Pulmonary artery endothelial cell (primary cell): ENCODE measurements at places on chromosomes 16 and 17.

DNA sequence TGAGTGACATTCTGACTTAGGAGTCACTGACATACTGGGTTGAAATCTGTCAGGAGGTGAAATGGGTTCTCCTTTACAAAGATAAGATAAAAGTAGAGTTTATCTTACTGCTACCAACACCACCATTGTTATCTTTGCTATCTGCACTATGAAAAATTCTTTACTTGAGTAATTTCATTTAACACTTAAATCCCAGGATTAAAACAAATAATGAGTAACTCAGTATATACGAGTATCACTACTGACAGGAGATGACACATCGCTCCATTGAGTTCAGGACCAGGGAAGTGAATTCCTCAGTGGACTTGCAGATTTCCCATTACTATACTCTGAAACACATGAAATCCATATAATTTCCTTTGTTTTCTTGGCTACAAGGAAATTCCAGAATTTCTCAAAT is 242.1 kb upstream of the NLRP1 start:
- peak; percentile 67 for DNase-seq

DNA sequence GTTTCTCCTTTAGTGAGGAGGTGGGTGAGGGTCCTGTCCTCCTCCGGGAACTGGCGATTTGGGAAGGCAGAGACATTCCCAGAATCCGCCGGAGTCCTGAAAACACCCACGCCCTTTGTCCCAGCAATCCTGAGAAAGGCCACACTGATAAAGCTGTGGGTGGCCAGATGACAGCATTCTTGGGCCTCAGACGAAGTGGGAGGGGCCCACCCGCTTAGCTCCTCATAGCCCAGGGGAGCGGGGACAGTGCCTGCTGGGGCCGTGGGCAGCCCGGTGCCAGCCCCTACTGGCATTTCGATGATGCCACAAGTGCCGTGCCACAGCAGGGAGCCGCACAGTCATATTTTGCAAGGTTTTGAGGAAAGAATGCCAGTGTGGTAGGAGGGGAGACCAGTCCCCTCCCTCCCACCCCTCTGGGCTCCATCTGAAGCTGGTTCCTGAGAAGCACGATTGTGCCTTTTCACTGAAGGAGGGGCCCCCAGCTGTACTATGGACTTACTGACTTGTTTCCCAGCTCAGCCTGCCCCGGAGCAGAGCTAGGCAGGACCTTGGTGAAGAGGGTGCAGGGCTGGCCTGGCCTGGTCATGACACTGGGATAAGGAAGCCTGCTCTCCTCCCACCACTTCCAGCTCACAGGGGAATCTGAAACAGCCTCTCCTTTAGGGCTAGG is 20.9 kb upstream of the MPRIP start:
- no peak for DNase-seq

DNA sequence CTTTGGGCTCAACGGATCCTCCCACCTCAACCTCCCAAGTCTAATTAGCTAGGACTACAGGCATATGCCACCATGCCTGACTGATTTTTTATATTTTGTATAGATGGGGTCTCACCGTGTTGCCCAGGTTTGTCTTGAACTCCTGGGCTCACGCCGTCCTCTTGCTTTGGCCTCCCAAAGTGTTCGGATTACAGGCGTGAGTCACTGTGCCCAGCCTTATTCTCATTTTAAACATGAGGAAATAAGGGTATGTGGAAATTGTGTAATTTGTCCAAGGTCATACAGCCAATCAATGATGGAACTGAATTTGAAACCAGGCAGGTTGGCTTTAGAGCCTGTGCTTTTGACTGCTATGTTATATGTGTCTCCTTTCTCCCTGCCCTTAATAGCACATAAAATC is 27.4 kb upstream of the AQP8 start:
- DNase-seq = no peak

DNA sequence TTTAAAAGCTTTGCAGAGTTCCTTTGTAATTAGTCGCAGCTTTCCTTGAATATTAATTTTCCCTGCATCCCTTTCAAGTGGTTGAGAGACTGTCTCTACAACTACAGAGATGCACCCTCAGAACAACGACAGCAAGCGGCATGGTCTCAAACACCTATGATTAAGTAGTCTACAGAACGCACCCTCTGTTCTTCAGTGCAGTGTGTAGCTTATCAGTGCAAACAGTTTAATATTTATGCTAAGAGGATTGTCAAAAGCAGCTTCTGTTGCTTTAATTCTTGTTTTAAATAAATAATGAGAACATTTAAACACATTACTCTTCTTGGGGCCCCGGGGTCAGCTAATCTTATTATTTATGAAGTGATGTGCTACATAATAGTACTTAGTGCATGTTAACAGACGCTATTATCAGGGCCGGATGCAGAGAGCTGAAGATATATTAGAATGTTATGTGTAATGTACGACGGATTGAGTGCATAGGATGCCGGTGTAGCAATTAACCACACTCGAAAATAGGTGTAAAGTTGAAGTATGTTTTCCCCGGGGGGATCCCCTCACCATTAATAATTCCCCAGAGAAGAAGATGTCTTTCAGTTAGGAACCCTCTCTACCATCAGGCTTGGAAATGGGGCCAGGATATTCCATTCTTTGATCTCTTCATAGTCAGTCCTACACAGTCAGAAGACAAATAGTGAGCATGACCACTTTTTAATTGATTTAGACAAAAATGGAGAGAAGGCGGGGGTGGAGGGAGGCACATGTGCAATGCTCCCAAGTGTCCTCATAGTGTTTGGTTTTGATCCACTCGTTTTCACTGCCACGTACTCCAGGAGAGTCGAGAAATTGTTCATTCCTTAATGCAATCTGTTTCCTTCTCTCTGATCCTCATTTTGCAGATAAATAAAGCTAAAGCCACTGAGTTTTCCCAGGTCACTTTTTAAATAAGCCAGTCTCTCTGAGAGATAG is 176.3 kb downstream of the IRX3 start:
- no peak for DNase-seq

DNA sequence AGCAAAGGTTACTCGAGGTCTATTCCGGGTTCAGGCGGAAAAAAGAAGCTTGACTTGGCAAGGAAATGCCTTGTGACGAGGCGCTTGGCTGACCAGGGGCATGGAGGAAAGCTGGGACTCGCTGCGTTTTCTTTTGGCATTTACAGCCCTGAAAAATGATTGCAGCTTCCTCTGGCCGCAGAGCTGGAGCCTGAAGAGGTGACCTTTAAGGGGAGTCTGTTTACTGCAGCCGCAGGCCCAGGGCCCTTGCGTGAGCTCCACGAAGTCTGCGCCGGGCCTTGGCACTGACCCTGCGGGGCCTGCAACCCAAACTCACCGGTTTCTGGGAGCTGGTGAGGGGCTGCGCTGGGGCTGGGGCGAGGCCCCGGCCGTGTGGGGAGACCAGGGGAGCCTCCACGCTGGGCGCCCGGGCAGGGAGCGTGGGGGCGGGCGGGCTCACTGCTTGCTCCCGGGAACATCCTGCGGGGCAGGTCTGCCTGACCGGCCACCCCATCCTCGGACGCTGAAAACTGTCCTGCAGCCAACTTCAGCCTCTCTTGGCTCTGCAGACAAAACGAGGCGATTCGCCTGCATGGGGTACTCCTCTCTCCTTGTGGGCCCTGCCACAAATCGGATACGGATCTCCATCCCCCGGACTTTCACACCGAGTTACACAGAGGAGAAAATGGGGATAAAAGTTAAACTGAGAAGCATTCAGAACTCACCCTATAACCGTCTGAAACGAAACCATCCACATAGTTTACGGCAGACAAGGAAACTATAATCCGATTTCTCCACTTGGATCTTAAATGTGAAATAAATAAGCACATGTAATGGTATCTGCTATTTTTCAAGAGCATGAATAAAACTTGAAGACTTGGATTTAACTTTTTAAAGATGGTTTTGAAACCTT is 206.3 kb upstream of the FOXF1 start:
- DNase-seq = no peak

GRCh38 chr16:65601781-65602180 is 479.9 kb upstream of the CDH11 start:
- DNase-seq = no peak

DNA sequence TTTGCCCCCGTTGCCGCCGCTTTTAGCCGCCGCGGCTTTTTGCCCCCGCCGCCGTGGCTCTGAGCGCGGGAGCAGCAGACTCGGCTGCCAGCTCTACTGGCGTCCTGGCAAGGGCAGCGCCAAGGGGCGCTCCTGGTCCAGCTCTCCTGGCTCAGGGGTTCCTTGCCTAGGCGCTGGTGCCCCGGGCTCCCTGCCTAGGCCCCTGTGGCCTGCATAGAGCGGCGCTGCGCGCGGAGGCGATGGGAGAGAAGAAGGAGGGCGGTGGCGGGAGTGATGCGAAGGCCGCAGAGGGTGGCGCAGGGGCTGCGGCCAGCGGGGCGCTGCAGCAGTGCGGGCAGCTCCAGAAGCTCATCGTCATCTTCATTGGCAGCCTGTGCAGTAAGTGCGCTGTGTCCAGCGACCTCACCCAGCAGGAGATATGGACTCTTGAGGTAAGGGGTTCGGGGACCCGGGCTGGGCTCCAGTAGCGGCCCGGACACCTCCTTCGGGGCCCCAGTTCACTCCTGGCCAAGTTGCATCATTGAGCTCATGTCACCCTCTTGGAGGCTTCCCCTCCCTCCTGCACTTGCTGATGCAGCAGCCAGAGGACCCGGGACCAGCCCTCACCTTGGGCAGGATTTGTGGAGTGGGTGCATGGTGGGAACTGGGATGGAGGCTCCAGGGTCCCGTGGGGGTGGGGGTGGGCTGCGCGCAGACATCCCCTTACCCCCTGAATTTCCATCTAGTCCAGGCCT is 1344.4 kb downstream of the TP53TG3F start:
- no peak for DNase-seq

- no peak for DNase-seq
Observed at GRCh38 chr16:81830845-81831540, 51.9 kb downstream of the PLCG2 start.

GRCh38 chr16:27408012-27408601 is 6.1 kb downstream of the IL21R start:
- DNase-seq = no peak

DNA sequence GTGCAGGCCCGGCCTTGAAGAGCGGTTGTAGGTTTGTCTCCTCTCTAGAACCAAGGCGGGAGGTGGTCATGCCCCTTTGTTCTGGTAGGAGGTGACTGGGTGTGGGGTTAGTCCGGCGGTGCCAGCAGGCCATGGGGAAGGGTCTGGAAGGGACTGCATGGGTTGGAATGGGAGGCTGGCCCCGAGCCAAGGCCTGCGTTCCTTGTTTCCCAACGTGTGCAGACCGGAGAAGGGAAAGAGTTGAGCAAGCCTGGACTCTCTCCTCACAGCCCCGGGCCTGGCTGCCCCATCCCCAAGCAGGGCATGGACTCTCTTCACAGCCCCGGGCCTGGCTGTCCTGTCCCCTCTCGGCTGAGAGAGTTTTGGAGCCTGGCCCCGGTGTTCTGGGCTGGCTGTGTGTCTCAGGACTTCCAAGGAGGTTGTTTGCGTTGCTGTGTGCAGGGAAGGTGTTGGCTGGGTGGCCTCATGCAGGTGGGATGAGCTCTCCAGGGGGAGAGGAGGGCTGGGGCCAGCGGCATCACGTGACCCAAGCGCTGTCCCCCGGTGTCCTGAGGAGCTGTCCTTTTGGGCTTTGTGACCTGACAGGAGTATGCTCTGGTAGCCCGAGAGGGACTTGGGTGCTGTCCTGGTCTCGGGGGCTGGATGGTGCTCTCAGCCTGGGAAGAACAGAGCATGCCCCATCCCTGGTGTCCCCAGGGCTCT is 2.6 kb downstream of the CACNA1H start:
- DNase-seq = no peak

GRCh38 chr17:69511250-69511649 is 96.8 kb downstream of the MAP2K6 start:
- DNase-seq = no peak

- DNase-seq = no peak
Observed at GRCh38 chr16:47480410-47480809, 19.3 kb downstream of the PHKB start.

- DNase-seq = no peak
Observed at GRCh38 chr16:81632392-81633146, 146.5 kb upstream of the PLCG2 start.

- no peak for DNase-seq
Observed at GRCh38 chr17:2107506-2107905, 52.6 kb downstream of the HIC1 start.

DNA sequence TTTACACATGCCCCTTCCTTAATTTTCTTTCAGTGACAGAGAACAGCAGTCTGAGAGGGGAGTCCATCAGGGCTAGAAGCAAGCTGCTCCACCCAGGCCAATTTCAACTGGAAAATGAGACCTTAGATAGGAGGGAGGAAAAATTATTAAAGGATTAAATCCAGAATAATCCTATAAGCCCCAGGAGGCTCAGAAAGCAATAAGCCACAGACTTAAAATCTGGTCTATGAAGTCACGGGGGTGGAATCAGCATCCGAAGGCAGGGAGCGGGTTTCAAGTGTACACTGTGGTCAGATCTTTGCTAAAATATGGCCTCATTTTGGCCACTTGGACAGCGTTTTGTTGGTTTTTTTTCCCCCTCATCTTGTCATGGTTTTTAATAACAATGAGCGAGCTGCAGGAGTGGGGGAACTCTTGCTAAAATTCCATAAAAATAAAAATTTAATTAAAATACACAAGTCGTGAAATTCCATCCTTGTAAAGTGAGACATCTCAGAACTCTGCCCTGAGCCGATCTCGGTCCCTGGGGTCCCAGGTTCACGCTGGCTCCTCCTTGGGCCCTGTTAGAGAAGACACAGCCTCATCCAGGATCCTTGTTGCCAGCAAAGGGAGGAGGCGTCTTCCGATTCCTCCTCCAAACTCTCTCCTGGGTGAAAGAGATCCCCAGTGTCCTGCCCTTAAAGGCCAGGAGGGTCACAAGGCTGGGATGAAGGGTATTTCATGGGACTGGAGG is 51.6 kb upstream of the ETV4 start:
- no peak for DNase-seq

DNA sequence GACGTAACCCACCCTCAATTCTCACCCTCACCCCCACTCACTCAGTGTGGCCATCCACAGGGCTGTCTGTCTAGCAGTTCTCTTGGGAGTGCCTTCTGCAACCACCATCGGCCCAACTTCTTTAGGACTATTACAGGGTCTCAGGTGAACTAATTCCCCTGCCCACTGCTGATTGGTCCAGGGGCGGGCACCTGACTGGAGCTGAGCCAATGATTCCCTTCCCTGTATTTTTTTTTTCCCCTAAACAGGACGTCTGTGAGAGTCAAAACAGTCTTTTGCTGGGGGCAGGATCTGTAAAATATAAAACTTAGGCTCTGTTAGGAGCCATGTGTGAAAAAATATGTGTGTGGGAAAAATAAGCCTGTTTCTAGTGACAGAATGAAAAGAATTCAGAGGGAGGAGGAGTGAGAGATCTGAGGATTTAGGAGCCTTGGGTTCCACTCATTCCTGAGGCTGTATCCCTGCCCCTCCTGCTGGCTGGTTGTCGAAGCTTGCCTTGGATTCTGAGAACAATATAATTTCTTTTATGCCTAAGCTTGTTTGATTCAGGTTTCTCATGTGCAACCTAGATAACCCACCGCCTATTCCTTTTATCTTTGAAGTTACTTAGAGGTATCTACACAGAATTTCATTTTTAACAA is 115.0 kb downstream of the SPACA3 start:
- DNase-seq = no peak
